Osteoblast (primary cell): ENCODE measurements at places on chromosomes 1 and 21.

DNA sequence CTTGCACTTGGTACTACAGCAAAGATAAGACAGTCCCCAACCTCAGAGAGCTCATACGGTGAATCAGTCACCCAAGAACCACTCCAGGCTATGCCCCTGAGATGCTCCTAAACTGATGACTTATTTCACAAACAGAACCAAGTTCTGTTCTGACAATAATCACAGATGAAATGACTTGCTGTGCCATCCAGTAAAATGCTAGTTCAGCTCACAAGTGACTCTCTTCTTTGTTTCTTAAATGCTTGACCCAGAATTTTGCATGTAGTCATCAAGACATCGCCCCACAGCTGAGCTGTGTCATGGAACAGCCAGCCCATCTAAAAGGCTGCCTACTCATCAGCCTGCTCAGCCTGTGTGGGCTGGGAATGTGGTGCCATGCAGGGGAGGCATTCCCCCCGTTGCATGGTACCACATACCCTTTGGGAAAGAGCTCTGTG is 6.1 kb upstream of the SLC19A2 start:
- DNase-seq = peak; percentile 69

- peak; percentile 47 for DNase-seq
Measured at GRCh38 chr1:58059789-58060188, 486.7 kb downstream of the OMA1 start.

GRCh38 chr1:205840146-205840923 is 9.6 kb downstream of the PM20D1 start:
- DNase-seq = no peak

DNA sequence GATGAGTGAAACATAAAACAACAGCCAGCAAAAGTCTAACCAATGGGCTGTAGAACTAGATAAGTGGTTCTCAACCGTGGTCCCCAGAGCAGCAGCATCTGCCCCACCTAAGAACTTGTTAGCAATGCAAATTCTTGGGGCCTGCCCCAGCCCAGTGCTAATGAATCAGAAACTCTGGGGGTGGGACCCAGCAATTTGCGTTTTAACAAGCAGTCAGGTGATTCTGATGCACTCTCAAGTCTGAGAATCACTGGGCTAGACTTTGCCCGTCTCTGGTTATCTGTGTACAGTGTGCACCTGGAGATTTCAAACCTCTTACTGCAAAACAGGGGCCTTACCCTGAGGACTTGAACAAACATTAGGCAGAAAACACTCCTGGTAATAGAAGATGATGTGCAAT is 66.5 kb downstream of the PLXNA2 start:
- DNase-seq = no peak

GRCh38 chr1:58896246-58897183 is 112.7 kb upstream of the JUN start:
- DNase-seq = peak; percentile 27

DNA sequence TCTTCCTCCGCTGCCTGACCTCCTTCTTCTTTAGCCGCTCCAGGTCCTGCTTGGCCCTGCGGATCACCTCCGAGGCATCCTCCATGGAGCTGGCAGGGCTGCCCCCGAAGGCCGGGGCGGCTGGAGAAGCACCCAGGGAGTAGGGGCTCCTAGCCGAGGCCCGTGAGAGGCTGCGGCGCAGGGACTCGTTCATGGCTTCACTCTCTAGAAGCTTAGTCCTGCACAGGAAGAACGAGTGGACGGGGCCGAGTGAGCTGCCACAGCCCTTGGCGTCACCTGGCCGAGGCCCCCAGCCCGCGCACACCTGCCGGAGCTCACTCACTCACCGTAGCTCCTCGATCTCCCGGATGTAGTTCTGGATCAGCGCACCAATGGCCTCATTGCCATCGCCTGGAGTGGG is 23.1 kb downstream of the KIF21B start:
- DNase-seq = no peak
